ENCODE measurements at places on chromosomes 7 and 10.

- DNase-seq = no peak
Observed at GRCh38 chr10:68333440-68334431, 1.0 kb upstream of the PBLD start.

DNA sequence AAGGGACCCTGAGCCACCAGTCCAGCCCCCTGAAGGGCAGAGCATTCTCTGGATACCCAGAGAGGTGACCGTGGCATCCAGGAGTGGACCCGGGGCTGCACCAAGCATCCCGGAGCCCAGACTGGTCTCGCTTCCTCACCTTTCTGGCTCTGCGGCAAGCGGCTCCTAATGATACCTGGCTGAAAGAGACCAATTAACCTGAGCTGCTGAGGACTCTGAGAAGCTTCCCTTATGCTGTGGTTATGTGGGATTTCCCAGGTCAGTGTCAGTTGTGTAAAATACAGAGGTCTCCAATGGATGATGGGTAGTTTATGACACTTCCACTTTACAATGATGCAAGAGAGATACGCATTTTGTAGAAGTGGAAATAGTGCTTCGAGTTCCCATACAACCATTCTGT is 51.5 kb downstream of the PFKFB3 start:
- DNase-seq = no peak

- no peak for DNase-seq
Observed at GRCh38 chr7:66575398-66575797, 53.3 kb upstream of the KCTD7 start.

DNA sequence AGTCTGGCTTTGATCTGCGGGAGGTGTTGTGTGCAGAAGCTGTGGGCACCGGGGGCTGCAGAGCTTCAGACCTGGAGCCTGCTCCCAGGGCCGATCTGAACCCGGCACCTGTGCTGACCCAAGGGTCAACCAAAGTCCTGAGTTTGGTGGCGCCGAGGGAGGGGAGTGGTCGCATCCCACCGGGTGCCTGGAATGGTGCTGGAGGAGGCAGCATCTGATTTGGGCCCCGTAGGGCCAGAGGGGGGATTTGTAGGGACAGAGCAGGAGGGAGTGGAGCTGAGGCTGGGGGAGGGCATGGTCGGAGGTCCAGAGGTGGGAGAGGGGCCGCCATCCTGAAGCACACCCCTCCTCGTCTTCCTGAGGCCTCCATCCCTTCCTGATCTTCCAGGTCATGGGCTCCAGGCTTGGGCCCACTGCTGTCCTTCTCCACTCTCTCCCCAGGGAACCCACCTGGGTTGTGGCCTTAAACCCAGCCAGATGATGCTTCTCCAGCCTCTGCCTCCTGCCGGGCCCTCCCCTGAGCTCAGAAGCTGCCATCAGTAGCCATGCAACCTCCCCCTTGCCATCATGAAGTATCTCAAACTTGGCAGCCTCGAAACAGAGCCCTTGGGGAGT is 112.9 kb downstream of the LHPP start:
- no peak for DNase-seq

GRCh38 chr10:70034232-70034631 is 18.4 kb upstream of the MACROH2A2 start:
- DNase-seq = no peak

- DNase-seq = no peak
Observed at GRCh38 chr10:26890956-26891355, 30.2 kb upstream of the ABI1 start.

GRCh38 chr10:102930720-102931119 is 12.6 kb downstream of the CNNM2 start:
- no peak for DNase-seq

DNA sequence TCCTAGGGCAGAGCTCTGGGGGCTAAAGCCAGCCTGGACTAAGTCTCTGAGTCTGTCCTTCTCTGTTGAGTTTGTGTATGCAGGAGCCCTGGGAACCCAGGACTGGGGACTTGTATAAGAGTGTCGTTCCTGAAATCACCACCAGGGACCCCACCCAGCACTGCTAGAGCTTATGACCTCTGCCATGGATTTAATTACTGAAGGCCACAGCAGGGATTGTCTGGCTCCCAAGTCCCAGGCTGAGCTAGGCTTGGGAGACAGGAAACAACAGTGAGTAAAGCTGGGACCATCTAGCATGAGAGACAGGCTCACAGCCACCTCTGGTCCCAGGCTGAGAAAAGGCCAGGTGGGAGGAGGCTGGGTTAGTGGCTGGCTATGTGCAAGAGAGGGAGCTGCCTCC is 1.4 kb upstream of the TSPAN15 start:
- DNase-seq = no peak

DNA sequence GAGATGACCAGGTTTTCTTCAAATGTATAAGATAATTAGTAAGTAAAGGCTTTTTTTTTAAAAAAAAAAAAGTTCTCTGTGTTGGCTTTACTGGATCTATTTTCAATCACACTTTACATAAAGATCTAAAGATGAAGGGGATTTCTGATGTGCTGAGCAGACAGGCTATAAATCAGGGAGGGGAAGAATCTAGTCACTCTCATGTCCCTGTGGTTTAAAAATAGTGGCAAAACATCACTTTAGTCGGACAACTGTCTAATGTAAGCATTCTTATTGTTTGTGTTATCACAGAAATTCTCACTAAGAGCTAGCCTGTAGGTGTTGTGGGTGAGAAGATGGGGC is 132.7 kb downstream of the ICA1 start:
- DNase-seq = no peak

- DNase-seq = peak; percentile 9
Observed at GRCh38 chr10:71888623-71889387, 37.8 kb upstream of the PSAP start.

DNA sequence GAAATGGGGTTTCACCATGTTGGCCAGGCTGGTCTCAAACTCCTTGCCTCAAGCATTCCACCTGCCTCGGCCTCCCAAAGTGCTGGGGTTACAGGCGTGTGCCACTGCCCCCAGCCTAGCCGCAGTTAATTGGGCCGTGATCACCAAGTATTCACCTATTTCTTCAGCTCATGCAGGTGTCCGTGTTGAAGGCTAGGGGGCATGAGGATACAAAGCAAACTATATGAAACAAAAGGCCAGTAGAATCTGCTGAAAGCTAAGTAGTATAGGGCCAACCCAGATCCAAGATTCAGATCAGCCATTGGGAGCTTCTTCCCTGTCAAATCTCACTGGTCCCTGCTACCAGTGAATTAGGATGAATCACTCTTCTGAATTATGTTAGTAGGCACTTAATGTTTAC is 73.4 kb downstream of the LRRC4 start:
- DNase-seq = no peak

DNA sequence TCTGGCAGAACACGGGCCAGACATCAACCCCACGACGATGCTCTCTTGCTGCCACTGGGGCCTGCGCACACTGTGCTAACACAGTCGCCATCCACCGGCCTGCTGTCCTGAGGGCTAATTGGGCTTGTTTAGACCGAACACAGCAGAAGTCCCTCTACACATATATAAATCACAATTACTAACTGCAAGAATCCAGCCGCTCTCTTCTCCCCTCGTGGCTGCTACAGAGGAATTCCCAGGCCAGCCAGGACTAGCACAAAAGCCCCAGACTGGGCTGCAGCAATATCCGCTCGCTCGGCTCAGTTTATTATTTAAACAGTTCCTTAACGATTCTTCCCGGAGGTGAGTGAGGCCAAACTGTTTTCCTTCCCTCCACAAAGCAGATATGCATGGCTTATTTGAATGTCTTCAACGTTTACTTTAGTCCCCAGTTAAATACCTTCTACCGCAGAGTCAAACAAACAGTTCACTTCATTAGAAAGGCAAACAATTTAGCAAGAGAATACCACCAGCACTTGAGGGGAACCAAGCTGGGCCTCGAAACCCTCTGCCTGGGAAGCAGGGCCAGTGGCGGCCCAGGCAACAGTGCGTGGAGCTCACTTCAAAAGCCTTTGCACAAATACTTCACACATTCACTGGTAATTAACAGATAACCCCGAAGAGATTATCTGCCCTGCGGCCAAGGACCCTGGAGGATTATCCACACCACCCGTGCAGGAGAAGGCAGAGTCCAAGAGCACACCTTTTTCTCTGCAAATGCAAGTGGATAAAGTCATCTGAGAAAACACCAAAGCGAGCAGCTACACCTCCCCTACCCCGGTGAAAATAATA is 145.3 kb downstream of the GLI3 start:
- DNase-seq = no peak

GRCh38 chr7:144011458-144012230 is 11.5 kb downstream of the OR6B1 start:
- no peak for DNase-seq

DNA sequence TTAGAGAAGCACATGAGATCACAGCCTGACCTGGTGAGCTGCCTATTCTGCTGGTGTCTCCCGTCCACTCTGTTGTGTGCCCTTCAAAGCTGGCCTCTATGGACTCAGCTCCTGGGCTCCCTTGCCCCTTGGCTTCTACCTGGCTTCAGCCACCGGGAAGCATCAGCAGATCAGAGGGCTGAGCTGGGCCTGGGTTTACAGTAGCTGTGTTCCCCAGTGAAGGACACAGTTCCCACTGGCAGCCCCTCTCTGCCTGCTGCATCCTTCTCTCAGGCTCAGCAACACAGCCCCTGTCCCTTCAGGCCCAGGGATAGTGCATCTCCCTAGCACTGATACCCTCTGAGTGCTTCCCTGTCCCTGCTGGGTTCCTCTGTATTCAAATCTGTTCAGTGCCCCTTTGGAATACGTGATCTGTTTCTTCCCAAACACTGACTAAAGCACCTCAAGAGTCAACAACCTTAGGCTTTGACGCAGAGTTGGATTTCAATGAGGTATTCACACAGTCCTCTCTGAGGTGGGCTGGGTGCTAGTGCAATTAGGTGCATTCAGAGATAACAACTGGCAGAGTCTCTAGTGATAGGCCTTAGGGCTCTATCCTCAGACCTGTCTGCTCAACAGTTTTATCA is 109.8 kb downstream of the GRID1 start:
- DNase-seq = no peak

GRCh38 chr7:45461026-45461425 is 113.1 kb upstream of the ADCY1 start:
- no peak for DNase-seq

DNA sequence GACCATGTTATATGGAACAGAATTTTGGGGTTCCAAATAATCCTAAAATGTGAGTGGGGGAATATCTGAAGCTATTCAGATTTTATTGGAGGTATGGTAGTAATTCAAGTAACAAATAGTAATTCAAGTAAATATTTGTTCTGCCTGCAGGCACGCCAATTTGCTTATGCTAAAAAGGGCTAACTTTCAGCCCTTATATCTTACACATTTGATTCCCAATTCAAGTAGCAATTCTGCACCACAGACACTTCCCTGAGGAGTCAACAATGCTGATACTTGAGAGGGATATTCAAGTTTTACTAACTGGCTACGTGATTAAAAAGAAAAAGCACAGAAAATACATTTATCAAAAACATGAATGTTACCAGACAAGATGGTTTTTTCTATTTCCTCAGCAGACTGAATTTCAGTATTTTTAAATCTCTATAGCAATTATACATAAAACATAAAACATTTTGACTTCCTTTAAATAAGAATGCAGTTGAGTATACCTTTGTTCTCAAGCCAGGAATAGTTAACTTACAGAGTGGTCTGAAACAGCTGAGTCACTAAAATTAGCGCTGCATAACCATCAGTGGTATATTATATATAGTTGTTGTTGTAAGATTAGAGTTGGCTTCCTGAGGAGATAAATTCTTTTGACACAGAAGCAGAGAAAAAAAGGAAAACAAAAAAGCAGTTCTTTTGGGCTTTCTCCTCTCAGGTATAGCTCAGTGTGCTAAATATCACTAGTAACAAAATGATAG is 33.9 kb downstream of the MTPN start:
- DNase-seq = no peak

GRCh38 chr10:12346707-12347106 is 2.6 kb upstream of the CAMK1D start:
- no peak for DNase-seq

DNA sequence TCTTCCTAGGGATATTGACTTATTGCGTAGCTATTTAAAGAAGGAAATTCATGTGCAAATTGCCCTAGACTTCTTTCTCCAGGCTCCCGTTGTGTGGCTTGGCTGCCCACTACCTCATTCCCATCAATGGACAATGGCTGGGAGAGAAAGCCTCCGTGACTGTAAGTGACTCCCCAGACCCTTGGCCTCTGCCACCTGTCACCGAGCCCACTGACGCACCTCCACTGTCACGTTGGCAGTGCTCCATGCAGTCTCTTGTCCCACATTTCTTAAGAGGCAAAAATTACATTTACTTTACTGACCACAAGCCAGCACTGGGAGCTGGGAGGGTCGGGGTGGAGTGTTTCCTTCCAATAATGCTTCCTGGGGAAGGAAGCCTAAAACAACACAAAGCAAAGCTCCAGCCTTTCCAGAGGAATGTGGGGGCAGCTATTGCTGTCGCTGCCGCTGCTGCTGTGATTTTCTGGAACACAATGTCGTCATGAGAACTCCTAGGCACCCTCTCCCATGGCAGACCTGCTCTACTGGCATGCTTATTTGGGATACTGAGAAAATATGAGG is 89.7 kb upstream of the STEAP1B start:
- no peak for DNase-seq

GRCh38 chr7:155145477-155146255 is 75.5 kb downstream of the HTR5A start:
- no peak for DNase-seq
